ENCODE measurements at places on chromosomes 2 and 18.

DNA sequence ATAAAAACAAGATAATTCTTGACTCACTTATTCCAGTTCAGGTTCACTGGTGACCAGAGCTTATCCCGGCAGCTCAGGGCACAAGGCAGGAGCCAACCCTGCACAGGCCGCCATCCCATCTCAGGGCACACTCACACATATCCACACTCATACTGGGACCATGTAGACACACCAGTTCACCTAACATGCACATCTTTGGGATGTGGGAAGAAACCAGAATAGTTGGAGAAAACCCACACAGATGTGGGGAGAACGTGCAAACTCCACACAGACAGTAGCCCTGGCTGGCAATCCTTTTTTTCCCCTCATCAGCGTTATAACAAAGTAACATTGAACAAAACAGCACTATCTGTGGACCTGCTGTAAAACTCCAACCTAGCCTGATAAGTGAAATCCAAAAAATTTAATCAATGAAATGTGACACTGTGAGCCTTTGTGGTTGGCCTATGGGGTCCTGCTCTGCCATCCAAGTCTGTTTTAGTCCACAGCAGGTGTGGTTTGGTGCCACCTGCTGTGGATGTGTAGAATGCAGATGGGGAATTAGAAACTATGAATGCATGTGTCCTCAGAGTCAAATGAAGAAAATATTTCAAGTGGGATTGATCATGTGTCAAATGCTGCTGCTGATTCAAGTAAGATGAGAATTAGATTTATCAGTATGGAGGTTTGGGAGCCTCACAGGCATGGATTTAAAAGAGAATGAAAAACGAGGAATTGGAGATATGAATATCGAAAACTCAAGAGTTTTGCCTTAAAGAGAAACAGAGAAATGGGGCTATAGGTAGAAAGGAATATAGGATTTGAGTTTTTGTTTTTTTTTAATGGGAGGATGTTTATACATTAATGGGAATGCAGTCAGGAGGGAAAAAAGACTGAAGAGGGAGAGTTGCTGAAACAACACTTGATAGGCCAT is 47.0 kb downstream of the UGP2 start:
- DNase-seq = peak; percentile 70

GRCh38 chr2:119232666-119232993 is 9.0 kb downstream of the STEAP3 start:
- DNase-seq = no peak

GRCh38 chr2:21727101-21727500 is 603.3 kb downstream of the TDRD15 start:
- no peak for DNase-seq

GRCh38 chr2:166516712-166517303 is 22.8 kb upstream of the SCN7A start:
- DNase-seq = peak; percentile 4

- DNase-seq = peak; percentile 92
Observed at GRCh38 chr2:136135921-136136906, 18.3 kb upstream of the CXCR4 start.

DNA sequence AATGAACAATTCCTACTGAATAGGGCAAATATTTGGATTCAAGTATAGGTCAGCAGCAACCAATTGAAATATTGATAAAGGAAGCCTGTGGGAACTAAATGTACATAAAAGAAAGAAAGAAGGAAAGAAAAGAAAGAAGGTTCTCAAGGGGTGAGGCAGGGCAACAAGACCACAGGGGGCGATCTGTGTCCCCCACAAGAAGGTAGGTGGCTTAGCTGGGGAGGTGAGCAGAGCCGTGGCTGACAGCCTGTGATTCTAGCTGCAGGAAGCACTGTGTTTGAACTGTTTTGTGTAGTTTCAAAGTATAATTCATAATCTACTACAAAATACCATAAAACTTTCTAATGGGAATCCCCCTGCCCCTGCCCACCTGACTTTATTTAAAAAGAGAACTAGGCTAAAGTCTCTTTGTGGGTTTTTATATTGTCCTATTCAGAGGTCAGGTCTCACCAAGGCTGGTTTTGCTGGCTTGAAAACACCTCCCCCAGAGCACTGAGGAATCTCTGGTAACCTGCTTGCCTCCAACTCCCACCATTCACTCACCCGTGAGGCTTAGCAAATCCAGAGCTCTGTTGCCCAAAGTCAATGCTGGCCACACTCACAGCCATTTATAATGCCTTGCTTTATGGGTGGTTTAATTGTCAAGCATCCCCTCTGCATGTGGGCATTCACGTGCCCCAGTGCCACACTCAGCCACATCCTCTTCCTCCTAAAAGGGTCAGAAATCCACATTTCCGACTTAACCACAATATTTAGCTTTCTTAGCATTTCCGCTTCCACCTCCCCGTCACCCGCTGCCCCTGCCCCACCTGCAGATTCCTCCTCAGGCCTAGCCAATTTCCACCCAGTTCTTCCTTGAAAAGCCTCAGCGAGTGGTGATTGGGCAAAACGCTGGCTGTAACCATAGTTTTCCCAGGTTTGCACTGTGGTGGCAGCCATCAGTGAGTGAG is 36.4 kb upstream of the LMAN1 start:
- DNase-seq = peak; percentile 30

GRCh38 chr2:109129356-109129920 is 433 bp downstream of the SH3RF3 start:
- no peak for DNase-seq

All from DND-41 (cell line).